ENCODE measurements at places on chromosomes 4 and X.
A peak's percentile ranks its signal among the peaks of the same experiment; 100 is the strongest.

- no peak for DNase-seq
Observed at GRCh38 chr4:2332201-2332975, 70.5 kb upstream of the MXD4 start.

- no peak for DNase-seq
Observed at GRCh38 chr4:40099010-40099409, 42.4 kb downstream of the N4BP2 start.

GRCh38 chr4:109276482-109277095 is 25.9 kb downstream of the COL25A1 start:
- peak; percentile 42 for DNase-seq

DNA sequence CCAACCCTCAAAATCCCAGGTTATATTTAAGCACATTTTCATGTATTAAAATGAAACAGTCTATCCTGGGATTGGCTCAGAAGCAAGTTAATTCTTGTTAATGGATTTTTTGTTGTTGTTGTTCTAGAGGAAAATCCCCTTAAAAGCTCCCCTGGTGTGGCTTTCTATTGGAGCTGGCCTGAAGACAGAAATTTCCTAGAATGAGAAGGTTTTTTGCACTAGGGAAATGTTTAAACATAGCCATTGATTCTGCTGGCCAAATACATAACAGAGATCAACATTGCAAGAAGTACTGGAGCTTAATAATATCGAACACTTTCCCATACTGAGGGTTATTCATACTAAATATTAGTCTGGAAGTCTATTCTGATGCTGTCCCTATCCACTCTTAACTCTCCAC is 148.8 kb upstream of the PCDH18 start:
- DNase-seq, result no peak

- no peak for DNase-seq
Observed at GRCh38 chrX:11267425-11267824, 25.8 kb upstream of the AMELX start.

GRCh38 chr4:94491322-94491721 is 39.6 kb downstream of the PDLIM5 start:
- DNase-seq, result no peak

- no peak for DNase-seq
Observed at GRCh38 chr4:77634132-77634785, 28.6 kb downstream of the CXCL13 start.

GRCh38 chr4:147160908-147161513 is 215.3 kb upstream of the TTC29 start:
- DNase-seq, result peak; percentile 11

DNA sequence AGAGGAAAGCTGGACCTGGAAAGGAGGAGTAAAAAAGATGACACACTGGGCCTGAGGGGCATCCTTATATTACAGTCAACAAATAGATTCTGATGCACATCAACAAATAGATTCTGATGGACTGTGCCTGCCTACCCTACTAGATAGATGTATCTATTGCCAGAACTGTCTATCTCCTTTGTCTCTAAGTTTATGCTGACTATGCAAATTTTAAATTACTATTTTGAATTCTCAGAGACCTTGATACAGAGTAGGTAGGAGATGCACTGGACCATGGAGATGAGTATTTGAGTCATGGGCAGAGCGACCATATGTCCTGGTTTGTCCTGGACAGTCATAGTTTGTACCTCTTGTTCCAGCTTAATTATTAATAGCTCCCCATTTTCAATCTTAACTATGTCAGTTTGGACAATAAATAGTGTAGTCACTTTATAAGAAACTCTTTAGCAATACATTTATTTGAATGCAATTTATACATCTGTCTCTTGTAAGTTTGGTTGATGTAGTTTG is 247.9 kb upstream of the PPP1R2C start:
- no peak for DNase-seq

DNA sequence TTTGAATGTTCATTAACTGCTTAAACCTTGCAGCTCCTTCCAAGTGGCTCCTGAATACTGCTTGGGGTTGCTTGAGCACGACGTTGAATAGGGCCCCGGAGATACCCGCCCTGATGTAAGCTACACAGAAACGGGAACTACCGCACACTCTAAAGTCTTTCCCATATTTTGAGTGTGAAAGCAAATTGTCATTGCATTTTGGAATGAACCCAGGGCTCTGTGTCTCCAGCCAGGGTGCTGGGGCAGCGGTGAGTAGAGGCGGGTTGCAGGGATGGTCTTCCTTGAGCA is 59.4 kb upstream of the HELT start:
- DNase-seq, result no peak

DNA sequence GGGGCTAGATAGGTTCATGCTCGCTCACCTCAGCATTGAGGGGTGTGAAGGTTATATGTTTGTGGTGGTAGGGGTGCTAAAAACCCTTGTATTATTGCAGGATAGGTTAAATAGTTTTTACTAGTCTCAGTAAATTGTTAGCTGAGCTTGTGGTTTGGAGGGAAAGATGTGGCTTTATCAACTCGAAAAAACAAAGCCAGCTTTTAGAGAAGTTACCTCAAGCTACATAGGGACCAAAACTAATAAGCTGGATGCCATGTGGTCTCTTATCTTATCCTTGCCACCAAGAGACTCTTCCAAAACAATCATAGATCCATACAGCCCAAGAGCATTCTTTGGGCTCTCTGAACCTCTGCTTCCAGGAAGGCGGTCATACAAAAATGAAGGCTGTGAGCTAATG is 29.2 kb downstream of the MSN start:
- no peak for DNase-seq

GRCh38 chr4:159307929-159308328 is 205.1 kb downstream of the RAPGEF2 start:
- DNase-seq, result no peak

- no peak for DNase-seq
Observed at GRCh38 chrX:40108162-40108958, 10.6 kb upstream of the BCOR start.

- no peak for DNase-seq
Observed at GRCh38 chrX:2638279-2638678, 52.8 kb upstream of the CD99 start.

DNA sequence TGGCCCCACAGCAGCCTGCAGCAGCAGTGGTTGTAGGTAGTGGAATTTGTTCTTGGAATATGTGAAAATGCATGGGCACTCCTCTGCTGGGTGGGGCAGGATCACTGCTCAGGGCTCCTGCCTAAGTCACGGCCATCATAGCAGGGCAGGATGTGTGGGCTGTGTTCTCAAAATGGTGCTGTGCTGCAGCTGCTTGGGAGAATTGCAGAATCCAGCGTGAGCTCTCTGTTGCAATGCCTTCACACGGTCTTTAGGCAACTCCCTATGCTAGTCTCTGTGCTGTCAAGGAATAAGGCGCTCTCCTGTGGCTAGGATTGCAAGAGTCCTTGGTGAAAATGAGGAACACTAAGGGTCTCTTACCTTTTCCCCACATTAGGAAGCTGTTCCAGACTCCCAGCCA is 42.9 kb downstream of the F8 start:
- no peak for DNase-seq

- no peak for DNase-seq
Observed at GRCh38 chr4:1210971-1211370, 38.0 kb downstream of the CTBP1 start.

- no peak for DNase-seq
Observed at GRCh38 chr4:146382194-146382593, 139.5 kb downstream of the SLC10A7 start.

- DNase-seq, result no peak
Observed at GRCh38 chrX:68880846-68881552, 52.2 kb downstream of the EFNB1 start.

GRCh38 chr4:131337936-131338335 is 1811.2 kb upstream of the PCDH10 start:
- no peak for DNase-seq

- no peak for DNase-seq
Observed at GRCh38 chr4:180675359-180675650, 1567.9 kb upstream of the TENM3 start.

GRCh38 chr4:157722146-157722545 is 450.7 kb downstream of the GASK1B start:
- DNase-seq, result no peak

GRCh38 chrX:24146283-24146949 is 3.1 kb upstream of the ZFX start:
- DNase-seq, result no peak

DNA sequence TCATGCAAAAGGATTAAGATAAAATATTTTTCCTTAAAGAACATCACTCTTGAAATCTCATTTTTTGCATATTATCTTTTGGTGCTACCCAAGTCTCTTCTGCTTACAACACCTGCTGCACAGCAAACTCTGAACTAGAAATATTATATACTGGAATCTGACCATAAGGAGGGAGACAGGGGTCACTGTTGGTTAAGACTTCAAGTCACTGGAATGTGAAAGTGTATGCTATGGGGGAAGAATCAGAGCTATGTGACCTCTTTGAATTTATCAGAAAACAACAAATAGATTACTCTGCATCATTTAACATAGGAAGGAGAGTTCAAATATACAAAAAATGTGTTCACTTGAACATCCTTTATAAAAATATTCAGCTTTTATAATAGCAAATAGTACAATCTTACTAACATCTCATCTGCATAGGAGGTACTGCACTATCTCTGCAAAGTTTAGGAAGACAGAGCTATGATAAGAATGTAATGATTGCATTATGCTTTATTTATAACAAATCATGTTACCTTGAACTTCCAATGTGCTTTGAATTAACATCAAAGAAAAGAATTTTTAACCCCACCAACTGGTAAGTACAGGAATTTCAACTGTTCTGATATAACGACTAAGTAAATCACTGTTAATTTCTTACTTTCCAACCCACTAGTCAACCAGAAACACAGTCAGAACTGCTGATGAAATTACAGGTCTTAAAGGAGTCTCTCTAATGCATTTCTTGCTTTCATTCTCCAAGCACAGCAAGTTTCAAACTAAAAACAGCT is 69.8 kb downstream of the ZNF827 start:
- no peak for DNase-seq

GRCh38 chr4:15658136-15658770 is 3.1 kb upstream of the FBXL5 start:
- DNase-seq, result no peak

DNA sequence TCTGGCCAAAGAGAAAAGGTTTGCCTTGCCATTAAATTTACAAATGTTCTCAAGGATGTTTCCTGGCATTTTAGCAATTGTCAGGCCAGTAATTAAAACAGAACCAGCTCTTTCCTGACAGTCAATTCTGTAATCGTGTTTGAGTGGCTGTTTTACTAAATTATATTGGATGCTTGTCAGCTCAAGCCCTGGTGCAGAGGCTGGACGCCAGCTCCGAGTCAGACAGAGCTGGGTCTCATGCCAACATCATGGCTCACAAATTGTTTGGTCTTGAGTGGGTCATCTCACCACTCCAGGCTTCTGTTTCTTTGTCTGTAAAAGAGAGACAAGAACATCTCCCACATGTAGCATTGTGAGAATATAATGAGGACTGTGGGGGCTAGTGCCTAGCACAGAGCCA is 190.3 kb upstream of the PSAPL1 start:
- DNase-seq, result no peak

- no peak for DNase-seq
Observed at GRCh38 chrX:69279234-69279633, 114.0 kb upstream of the PJA1 start.

DNA sequence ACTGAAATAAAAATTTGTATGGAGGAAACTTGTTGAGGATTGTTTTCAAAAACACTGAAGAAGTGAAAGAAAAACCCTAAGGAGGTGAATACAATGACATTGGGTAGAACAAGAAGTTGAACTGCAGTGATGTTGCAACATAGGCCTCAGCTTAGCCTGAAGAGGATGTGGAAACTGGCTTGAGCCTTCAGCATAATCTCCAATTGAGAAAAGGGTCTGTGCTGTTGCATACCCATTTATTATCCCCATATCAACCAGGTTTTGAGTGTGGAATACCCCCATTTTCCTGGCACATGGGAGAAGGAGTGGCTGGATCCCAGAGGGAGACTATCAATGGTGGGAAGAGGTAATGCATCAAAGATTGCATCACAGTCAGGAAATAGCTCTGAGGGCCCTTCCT is 695.0 kb upstream of the HS3ST1 start:
- no peak for DNase-seq

DNA sequence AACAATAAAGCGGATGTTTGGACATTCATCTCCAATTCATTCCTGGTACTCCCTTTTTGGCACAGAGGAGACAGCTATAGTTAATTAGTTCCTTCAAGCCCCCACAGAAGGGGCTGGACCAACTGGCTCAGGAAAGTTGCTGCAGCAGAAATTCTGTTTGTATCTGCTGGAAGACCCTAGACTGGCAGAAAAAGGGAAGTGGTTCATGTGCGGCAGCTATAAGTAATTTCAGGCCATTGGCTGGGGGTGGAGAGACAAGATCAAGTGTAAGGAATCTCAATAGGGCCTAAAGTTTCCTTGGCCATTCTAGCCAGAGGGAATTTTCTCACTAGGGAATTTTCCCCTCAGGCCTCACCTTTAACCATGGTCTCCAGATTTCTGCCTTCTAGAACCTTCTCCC is 89.9 kb upstream of the DHX15 start:
- DNase-seq, result no peak

- DNase-seq, result peak; percentile 24
Observed at GRCh38 chrX:118115953-118116712, 477 bp downstream of the KLHL13 start.

- no peak for DNase-seq
Observed at GRCh38 chrX:150409486-150409885, 46.4 kb downstream of the MAMLD1 start.

DNA sequence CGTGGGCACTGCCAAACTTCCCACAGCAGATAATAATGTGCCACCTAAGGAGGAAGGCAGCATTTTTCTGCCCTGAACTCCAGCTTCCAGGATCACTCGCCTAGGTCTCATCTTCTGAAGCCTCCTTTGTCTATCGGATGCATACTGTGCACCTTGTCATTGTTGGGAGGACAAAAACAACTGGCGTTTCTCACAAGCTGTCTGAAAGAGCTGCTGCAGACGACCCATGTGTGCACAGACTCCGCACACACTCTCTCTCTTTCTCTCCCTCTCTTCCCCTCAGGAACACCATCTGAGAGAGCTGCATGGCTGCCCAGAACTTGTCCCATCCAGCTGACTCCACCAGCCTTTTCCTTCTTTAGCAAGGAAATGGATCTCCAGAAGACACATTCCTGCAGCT is 83.0 kb downstream of the MAML3 start:
- DNase-seq, result no peak

DNA sequence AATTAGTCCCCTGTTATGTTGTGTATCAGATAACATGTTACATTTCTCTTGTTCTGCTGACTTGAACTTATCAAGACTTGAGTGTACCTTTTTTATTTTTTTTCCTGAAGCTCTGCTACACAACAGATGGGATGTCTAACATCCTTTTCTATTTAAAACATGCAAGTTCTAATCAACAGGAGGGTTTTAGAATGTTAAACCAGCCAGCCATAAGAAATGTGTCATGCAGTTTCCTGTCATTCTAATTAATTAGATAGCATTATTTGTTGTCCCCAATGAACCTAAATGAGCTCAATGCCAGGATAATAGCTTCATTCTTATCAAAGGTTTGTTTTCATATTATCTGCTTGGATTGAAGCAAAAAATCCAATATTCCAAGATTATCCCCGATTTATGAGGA is 958.2 kb downstream of the PCDH7 start:
- no peak for DNase-seq

DNA sequence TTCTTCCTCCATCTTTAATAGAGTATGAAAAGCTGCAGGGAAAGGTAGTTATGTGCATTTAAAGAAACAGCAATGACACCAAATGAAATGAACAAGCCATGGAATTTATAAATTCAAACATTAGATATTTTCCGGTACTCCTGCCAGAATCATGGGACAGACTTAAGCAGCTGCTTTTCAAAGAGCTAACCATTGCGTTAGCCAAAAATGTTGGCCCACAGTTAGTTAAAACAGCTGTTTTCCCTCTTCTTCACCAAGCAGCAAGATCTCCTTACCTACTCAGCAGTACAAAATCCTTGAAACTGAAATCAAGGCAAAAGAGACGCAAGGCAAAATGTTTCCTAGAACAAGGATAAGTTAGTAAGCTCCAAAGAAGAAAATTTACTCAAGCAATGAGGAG is 64.0 kb downstream of the MANBA start:
- no peak for DNase-seq

Measured in stimulated activated naive CD8-positive, alpha-beta T cell treated with anti-CD3 and anti-CD28 coated beads, Interleukin-15, amount 100 ng/mL, for 72 hours (primary cell).